ENCODE measurements at places on chromosomes 5 and 9.

GRCh38 chr9:90088856-90089255 lies 484.0 kb downstream of the GADD45G start:
- DNase-seq, result no peak

- no peak for DNase-seq
Measured at GRCh38 chr9:15306068-15306756, 804 bp downstream of the TTC39B start.

- DNase-seq, result no peak
Measured at GRCh38 chr9:4937446-4937845, 47.6 kb upstream of the JAK2 start.

DNA sequence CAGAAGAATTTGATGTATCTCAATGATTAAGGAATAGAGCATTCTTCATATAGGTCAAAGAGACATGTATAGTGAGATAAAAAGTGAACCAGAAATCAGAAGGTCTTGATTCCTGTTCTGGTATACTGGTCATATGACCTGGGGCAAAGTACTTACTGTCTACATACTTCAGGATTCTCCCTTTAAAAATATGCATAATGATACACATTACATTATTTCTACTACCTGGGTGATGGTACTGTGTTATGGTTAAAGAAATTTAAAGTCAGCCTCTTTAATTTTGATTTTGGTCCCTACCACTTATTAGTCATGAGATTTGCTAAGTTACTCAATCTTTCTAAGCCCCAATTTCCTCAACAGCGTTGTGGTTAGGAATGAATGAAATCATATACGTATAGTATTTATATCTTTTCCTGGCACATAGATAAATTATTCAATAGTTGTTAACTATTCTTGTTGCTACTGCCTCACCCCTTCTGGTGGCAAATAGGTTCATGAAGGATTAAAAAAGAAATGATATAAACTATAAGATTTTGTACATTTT lies 984.1 kb downstream of the TLE4 start:
- DNase-seq, result no peak

DNA sequence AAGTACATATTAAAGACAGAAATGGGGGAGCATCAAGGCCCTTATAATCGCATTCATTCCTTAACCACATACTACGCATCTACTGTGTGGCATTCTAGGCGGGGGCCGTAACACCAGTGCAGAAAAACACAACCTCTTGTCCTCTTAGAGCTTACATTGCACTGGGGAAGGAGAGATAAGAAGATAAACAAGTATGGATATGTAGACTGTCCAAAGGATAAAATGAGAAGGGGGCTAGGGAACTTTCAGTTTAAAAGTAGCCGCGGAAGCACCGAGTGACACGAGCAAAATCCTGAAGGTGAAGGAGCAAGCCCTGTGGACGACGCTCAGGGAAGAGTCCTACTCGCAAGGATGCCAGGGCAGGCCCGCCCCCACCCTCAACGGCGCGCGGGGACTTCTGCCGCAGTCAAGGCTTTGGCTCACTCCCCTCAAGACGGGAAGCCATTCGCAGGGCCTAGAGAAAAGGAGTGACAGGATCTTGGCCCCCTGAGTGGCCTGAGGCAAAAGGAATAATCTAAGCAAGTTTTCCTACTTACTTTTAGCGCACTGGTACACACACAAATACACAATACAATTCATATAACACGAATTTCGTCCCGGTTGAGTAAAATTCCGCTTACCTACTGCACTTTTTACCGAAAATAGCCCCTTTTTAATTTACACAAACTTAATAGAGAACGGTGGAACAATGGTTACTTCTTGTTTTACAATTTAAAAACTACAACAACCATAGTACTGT lies 1.3 kb upstream of the NIPBL start:
- DNase-seq, result peak; percentile 25

DNA sequence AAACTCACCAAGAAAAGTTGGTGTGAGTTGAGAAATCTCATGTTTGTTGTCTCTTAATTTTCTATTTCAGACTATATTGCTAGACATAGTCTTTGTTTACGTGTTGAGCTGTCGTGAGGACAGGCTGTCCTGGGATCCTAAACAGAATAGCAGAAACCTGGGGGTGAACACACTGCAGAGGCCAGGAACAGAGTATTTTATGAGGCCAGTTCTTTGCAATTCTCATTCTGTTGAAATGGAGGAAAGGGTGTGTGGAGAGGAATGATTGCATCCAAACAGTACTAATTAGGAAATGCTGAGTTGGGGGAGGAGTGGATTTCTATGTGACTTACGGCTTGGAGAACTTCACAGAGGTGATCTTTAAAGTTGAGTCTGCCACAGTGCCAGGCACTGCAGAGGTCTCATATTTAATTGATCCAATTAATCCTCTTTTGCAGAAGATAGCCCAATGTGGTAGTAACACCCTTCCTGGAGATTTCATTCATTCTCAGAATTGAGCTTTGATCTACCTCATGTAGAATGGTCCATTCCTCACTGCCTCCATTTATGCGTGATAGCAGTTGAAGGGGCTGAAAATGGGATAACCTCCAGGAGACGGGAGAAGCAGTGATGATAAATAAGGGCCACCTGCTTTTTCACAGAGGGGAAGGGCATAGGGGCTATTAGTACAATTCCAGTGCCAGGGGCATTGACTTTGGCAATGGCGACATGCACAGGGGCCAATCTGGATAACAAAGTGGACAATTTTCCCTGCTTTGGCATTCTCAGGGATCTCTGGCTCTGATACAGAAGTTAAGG lies 84.7 kb upstream of the TNFAIP8 start:
- DNase-seq, result no peak

- no peak for DNase-seq
Measured at GRCh38 chr5:133309166-133309795, 257.5 kb downstream of the HSPA4 start.

Measured in activated gamma-delta T cell treated with anti-CD3 and anti-CD28 coated beads, Interleukin-2, amount 50 U/mL, for 16 hours (primary cell).